ENCODE measurements at places on chromosomes 4 and X.

GRCh38 chr4:41524425-41524824, 13.5 kb upstream of the LIMCH1 start:
- DNase-seq: no peak

DNA sequence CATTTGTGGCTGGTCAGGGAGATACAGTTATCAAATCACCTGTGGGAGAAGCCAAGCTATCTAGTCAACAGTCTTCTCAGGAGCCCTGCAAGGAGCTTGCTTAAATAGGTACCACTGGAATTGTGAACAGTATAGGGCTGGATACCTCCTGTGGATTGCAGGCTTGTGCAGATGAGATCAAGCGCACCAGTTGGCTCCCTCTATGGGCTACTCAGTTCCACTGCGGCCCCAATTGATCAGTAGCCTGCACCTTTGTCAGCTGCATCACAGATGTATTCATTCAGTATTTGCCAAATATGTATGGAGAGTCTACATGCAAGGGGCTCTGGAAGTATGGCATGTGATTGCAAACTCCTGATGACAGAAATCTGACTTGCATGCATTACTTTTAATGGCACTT, 28.6 kb downstream of the TEX13A start:
- DNase-seq: no peak

- no peak for DNase-seq
Observed at GRCh38 chr4:125739760-125740159, 425.0 kb downstream of the FAT4 start.

- DNase-seq: no peak
Observed at GRCh38 chr4:60134099-60134498, 1066.0 kb upstream of the ADGRL3 start.

DNA sequence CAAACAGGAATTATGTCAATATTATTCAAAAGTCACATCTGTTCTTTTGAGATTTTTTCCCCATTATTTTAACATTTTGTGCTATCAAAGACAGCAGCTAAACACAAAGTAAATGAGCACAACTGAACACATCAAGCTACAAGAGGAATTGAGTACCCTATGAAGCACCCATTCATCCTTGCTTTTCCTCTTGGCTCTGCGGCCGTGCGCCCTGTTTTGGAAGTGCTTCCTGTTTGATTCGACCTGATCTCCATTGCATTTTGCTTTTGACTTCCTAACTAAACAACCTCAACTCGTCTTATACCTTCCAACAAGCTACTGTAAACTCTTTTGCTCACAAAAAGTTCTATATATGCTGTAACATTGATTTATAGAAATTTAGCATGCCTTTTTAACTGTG, 85.0 kb downstream of the SCFD2 start:
- no peak for DNase-seq

DNA sequence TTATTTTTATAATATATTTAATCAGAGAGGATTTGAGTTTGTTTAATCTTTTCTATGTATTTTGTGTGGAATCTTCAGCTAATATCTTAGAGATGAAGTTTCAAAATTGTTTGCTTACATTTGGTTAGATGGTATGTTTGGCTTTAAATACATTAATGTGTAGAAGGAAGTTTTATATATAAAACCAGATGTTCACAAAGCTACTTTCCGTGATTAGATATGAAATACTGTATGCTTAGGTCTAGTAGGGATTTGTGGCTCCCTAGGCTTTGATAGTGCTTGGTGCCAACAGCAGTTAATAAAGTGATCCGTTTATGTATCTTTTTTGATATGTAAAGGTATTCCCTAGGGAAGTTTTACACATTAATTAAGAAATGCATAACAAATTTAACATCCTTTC, 223.0 kb downstream of the ARHGAP10 start:
- no peak for DNase-seq

DNA sequence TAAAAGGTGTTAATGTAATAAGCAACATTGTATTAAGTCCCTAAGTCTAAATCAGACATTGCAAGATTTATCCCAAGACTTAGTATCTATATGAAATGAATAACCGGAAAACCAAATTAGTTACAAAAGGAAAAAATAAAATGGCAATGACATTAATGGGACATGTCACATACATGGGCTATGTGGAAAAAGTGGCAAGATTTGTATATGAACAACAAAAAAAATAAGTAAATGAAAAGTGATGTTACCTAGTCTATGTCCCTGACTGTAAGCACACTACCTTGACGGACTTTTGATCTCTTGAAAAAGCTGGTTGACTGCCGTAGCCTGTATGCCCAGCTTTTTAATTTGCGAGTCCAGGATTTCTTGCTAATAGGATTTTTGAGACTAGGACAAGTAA, 55.5 kb upstream of the FAM120C start:
- DNase-seq: no peak

DNA sequence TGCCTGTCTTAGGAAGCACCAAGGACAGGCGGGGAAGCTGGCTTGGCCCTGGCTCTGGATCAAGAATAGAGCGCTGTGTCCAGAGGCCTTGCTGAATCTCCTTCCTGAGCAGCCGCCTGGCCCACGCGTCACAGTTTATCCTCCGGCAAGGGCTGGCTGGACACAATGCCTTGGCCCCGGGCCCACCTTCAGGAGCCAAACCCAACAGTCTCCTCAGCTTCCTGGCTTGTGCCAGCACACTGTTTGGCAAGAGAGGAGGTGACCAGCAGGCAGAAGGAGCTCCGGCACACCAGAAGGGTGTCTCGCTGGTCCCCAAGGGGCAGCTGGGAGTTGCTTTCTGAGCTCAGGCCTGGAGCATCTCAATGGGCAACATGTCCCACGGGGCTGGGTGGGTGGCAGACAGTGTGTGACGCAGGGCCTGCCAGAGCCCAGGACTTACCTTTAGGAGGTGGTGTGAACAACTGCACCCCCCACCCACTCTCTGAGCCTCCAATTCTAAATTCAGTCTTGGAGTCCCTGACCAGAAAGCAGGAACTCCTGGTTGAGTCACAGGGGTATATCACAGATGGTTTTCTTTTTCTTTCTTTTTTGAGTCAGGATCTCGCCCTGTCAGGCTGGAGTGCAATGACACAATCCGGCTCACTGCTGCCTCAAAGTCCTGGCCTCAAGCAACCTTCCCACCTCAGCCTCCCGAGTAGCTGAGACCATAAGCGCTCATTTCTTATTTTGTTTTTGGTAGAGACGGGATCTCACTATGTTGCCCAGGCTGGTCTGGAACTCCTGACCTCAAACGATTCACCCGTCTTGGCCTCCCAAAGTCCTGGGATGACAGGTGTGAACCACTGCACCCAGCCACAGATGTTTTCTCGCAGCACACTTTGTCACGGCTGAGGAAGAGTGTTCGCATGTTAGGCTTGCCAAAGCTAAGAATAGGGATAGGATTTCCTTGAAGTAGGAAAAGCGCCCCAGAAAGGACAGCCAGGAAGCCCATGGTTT, 361.2 kb downstream of the BCOR start:
- peak; percentile 96 for DNase-seq

- no peak for DNase-seq
Observed at GRCh38 chrX:57681341-57681740, 1.3 kb upstream of the NLRP2B start.

DNA sequence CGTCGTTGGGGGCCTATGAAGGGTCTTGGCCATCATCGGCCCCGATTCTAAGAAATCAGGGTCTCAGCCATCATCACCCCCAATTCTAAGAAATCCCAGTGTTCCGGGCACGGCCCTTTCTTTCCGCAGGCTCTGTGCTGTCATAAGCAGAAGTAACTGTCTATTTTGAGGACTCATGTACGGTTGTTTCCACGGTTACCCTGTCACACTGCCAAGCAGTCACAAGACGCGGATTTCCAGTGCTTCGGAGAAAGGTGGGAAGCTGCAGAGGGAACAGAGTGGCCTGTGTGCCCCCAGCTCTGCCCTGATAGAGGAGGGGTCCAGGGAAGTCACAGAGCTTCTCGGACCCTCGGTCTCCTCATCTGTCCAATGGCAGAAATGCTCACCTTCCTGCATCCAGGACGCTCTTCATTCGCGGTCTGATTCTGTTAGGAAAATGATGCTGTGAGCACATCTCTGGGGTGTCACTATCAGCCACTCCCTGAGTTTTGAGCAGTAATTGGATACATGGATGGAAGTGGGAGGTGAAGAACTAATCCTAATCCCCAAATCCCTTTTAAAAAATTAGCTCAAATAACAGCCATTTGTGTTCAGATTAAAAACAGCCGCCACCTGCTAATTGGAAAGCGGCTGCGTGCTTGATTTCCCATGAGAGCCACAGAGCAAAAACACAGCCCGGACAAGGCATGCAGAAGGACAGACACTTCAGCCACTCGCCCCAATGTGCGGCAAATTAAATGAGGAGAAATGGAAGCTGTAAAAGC, 73.1 kb downstream of the WFS1 start:
- no peak for DNase-seq

DNA sequence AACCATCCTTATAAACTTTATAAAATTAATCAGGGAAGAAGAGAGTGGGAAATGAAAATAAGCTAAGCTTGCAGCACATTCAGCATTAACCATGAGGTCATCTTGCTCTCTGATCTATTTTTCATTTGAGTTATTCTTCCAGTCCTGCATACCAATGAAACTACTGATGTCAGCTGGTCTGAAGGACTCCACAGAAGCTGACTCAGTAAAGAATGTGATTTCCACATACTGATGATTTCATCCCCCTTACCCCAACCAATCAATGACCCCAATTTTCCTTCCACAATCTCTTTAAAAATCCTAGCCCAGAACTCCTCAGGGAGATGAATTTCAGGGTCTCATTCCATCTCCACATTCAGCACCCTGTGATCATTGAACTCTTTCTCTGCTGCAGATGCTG, 18.8 kb upstream of the DSPP start:
- no peak for DNase-seq

DNA sequence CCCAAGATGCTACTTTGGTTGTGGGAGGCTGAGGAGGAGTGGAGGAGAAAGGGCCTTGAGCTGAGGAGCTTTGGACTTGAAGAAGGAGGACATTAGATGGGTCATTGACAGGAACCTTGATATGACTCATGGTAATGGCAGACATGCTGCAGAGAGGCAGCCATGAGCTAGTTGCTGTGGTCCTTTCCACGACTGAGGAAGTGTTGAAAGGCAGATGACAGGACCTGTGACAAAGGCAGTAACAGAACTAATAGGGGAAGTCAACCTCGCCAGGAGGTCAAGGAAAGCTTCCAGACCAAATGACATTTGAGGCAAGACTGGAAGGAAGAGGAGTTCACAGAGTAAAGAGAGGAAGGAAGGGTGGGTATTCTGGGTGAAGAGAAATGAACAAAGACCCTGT, 7.6 kb upstream of the XPNPEP2 start:
- no peak for DNase-seq

DNA sequence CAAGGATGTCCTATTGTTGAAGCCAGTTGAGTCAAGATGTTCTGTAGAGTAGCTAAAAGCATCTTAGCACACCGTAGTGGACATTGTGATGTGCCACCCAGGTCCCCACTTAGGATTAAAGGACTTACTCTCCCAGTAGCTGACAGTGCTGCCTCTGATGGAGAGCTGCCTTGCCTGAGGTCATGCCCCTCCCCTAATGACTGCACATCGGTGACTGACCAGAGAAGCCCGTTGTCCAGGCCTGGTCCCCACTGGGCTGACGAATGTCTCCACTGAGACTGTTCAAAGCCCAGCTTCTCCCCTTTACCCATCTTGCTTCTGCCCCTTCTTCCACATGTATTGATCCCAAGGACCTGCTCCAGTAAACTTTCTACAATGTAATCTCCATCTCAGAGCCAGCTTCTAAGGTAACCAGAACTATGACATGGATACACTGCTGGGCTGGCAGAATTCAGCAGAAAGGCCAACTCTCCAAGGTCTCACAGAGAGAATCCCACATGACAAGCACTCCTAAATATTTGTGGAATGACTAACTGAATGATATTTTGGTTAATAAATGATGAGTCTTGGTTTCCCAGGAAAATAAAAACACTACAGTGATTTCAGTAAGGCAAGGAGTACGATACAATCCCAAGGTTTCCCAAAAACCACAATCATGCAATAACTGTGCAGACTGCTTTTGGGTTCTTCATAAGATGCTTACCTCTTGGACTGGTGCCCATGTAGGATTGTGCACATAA, 82.4 kb upstream of the TMEM150C start:
- no peak for DNase-seq

DNA sequence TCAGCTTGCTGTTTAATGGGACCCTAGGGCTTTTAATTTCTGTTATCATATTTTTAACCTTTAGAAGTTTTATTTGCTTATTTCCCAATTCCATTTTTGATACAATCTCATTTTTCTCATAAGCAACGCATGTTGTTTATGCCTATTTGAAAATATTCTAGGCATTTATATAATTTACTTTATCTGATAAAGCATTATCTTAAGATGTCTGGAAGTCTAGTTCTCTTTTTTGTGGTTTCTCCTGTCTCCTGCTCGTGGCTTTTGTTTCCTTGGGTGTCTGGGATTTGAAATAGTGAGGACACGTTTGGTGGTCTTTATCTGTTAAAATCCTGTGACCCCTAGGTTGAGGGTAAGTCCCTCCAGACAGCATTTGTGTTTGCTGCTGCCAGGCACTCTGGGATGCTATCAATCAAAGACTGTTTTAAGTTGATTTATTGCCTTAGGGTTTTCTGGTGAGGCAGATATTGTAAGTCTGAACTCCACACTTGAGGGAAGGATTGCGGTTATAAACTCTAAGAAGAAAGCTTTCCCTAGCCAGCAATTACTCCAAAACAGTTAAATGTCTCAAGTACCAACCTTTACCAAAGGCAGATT, 208.0 kb downstream of the PRDM5 start:
- DNase-seq: no peak

DNA sequence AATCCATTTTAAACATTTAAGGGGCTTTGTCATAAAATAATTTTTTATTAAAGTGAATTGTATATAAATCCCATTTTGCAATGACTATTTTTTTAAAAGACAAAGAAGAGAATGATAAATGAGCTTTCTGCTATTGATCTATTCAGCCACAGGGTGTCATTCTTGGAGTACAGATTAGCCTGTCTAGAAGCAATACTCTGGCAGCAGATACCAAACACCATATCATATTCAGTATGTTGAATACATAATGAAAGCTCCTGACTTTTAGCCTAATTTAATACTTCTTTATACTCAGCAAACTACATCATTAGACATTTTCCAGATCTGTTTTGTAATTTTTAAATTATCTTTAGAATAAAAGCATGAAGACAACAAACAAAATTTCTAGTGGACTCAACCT, 496.3 kb downstream of the PDGFC start:
- DNase-seq: no peak

- DNase-seq: no peak
Observed at GRCh38 chrX:132267392-132267791, 48.1 kb upstream of the RAP2C start.

- no peak for DNase-seq
Observed at GRCh38 chr4:174423257-174423944, 98.9 kb downstream of the HPGD start.

- no peak for DNase-seq
Observed at GRCh38 chrX:25067271-25068172, 51.8 kb upstream of the ARX start.

GRCh38 chr4:174358829-174359228, 75.1 kb downstream of the CEP44 start:
- no peak for DNase-seq

- DNase-seq: no peak
Observed at GRCh38 chr4:108536577-108536976, 83.8 kb upstream of the RPL34 start.

DNA sequence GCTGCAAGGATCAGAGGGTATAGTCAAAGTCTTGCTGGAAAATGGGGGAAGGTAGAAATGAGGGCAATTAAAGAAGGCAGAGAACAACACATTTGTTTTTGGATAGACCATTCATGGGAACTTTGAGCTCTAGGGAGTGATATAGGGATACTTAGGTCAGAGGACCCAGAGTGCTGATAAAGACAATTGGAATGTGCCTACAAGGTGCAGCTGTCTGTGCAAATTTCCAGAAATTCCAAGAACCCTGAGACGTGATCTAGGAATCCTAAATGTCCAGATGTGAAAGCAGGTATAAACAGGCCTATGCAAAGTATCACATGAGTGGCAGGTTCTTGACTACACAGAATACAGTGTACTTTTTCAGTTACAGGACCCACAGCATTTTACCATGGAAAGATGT, 24.2 kb downstream of the FNIP2 start:
- DNase-seq: no peak
